HT-29 (cell line): ENCODE measurements at places on chromosomes 5 and 9. TPM values are rescaled to one million over a fixed set of nuclear protein-coding genes. Genes with fewer than 3 reads are reported as not detected.

DNA sequence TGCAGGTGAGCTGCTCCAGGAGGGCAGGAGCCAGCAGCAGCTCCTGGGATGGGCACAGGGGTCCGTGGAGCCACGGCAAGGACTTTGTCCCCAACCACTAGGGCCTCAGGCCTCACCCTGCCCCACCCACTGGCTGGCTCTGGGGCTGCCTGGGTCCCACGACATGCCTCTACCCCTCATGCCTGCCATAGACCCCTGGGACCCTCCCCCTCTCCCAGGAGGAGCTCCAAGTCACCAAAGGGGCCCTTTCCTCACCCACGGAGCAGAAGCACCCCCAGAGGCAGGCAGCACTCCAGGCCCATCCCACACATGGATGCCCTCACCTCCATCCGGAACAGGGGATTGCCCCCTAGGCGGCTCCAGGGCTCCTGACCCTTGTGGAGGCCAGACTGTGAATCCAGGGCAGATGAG is 6.5 kb downstream of the ABCA2 start:
- DNase-seq: no peak

HTR1A gene
- not detected in 2 replicates for total RNA-seq

- DNase-seq: no peak
Measured at GRCh38 chr9:91177661-91178280, 183.9 kb downstream of the AUH start.

MTAP gene
- 61.9 and 63.5 TPM in 2 replicates for total RNA-seq

DNA sequence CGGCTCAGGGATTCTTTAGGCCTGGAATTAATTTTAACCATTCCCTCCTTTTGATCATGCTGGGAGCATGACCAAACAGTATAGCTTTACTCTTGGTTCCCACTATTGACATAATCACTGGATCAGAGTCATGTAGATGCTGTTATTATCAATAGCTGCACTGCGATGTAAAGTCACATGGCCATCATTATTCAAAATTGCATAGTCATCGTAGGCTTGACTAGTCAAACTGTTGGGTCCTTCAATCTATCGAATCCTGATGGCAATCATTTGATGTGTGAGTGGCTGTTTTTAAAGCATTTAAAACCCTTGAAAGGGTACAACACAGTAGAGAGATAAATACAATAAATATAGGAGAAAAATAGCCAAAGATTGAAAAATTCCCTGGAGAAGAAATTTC is 1194.1 kb downstream of the EFNA5 start:
- DNase-seq: no peak

TMEM252 gene
- 0.15 and 0.26 TPM in 2 replicates for total RNA-seq

GRCh38 chr5:111502956-111503355 is 9.4 kb downstream of the STARD4 start:
- DNase-seq: no peak

TBC1D9B gene
- total RNA-seq: 59.9 and 70.6 TPM in 2 replicates

ABCA1 gene
- total RNA-seq: 2.0 and 4.5 TPM in 2 replicates

ARHGEF37 gene
- total RNA-seq: 0.10 and 0.15 TPM in 2 replicates

DNA sequence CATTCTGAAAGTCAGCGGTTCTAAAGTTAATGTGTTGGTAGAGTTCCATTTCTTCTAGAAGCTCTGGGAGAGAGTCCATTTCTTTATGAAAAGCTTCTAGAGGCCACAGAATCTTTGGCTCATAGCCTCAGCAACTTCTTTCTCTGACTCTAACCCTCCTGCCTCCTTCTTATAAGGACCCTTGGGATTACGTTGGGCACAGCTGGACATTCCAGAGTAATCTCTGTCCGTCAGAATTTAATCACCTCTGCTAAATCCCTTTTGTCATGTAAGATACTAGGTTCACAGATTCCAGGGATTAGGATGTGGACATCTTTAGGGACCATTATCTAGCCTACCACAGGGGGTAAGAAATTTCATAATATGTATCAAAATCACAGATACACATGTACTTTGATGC is 22.6 kb upstream of the ANKDD1B start:
- DNase-seq: no peak

- no peak for DNase-seq
Measured at GRCh38 chr5:173835131-173835530, 53.0 kb upstream of the CPEB4 start.

LCN15 gene
- 0.60 TPM in 1 of 2 replicates, not detected in the other for total RNA-seq

GRCh38 chr9:22097707-22098106 is 88.6 kb upstream of the CDKN2B start:
- peak; percentile 43 for DNase-seq

GADD45G gene
- total RNA-seq: 1.3 and 5.2 TPM in 2 replicates

GFI1B gene
- total RNA-seq: not detected in 2 replicates

DNA sequence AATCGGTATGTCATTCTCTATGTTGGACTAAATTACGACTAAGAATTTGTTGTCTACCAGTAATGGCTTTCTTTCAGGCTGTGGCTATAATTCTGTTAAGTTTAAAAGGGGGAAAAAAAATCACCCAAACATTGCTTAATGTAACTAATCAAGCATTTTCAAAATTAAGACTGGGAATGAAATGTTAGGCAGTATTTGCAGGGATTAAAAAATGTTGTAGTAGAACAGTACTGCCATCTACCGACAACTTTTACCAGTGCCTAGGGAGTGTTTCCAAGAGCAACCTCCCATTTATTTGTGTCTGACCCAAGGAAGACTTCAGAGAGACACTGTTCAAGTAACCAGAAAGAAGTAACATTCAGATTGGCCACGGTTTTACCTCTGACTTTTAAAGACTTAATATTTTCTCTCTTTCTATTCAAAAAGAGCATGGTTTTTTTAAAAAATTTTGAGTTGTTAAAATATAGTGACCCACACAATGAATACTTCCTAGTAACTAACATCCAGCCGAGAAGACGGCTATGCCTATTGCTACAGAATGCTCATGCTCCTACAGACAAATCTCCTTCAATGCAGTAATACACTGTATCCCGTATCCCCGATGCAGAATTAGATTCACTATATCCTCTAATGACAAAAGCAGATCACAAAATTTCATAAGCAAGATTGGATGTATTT is 92.4 kb downstream of the ARL15 start:
- peak; percentile 84 for DNase-seq

WNK2 gene
- 27.5 and 28.6 TPM in 2 replicates for total RNA-seq
